Progenitor cell of endocrine pancreas (in vitro differentiated cells): ENCODE measurements at places on chromosomes 1 and 21.

- no peak for DNase-seq
Measured at GRCh38 chr1:18496497-18497235, 15.9 kb downstream of the KLHDC7A start.

DNA sequence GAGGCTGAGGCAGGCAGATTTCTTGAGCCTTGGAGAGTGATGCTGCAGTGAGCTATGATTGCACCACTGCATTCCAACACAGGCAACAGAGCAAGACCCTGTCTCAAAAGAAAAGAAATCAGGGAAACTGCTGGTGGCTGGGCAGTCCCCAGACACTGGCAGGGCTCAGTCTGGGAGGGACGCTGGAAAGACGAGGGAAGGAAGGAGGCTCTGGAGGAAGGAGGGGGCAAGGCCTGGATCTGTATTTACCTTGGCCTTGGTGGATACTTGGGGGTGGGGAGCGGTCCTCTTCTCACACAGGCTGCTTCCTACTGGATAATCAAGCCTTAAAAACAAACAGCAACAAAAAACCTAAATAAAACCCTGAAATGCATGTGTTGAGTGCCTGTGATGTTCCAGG lies 24.4 kb downstream of the KCNQ4 start:
- DNase-seq = no peak

GRCh38 chr1:109931189-109931731 lies 20.6 kb downstream of the CSF1 start:
- DNase-seq = peak; percentile 81

- DNase-seq = no peak
Measured at GRCh38 chr1:207362962-207363860, 41.7 kb downstream of the CD55 start.

GRCh38 chr1:207035877-207036551 lies 3.5 kb upstream of the C1orf116 start:
- DNase-seq = no peak
